ENCODE measurements at places on chromosomes 3 and 15.

- no peak for DNase-seq
Observed at GRCh38 chr3:150138824-150139223, 168.1 kb upstream of the PFN2 start.

DNA sequence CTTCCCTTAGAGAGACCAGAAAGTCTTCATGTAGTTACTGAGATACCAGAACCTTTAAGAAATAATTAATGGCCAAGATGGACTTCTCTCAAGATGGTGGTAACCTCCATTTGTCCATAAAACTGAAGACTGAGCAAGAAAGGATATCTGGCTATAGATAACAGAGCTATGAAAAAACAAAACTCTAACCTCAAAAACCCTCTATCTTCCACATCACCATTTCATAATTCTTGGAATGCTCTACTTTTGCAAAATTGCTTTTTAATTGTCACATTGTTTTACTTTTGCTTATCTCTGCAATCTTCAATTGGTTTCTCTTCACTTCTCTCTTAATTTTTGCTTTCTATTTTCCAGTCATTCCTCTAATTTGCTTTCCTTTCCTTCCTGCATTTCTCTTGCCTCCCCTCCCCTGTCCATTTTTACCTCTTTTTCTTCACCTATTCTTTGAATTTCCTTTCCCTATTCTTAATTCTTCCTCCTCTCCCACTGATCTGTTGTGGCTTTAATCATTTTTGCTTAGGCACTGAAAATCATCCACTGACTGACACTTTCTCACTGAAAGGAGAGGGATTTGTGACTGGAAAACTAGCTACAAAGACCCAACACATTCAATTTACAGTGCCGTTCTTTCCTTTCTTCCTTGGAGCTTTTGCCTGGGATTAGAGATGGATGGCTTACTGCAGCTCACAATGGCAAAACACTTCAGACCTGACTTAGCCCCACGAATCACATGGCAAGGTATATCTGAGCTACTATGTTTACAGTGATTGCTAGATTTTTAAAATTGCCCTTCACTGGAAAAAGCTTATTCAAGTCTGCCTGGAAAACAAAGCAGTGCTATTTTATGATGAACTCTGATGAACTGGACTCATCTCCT lies 242.8 kb downstream of the CHST2 start:
- peak; percentile 15 for DNase-seq

DNA sequence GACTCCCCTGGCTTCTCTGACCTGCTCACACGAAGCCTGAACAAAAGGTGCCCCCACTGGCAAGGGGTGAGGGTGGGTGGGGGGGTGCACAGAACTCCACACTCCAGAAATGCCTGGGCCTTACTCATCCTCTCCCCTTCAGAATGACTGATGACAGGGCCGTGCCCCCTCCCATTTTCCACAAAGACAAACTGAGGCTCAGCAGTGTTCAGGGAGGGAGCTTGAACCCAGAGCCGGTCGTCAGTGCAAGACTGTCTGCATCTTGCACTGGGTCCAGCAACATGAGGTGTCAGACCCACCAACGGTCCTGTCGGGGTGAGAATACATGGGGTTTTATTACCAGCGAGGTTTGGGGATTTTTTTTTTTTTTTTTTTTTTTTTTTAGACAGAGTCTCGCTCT lies 15.3 kb downstream of the IGDCC3 start:
- no peak for DNase-seq

- peak; percentile 63 for DNase-seq
Observed at GRCh38 chr15:101276501-101277037, 716 bp downstream of the SELENOS start.

GRCh38 chr3:43620831-43621655 lies 768 bp downstream of the ANO10 start:
- DNase-seq: peak; percentile 29

GRCh38 chr15:94600505-94600904 lies 369.1 kb downstream of the MCTP2 start:
- no peak for DNase-seq

DNA sequence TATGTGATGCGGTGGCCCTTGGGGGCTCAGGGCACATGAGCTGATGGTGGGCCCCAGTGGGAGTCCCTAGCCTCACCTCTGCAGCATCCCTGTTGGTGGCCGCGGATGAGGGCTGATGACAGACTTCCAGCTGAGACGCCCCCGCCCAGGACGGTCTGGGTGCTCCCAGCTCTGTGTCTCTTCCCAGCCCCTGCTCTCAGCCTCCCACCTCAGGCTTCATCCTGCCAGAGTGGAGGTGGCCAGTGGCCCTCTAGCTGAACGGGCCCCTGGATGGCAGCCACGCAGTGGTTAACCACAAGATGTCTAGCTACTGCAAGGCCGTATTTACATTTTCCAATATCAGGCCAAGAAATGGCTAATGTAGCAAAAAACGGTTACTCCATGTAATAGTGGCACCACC lies 205.3 kb upstream of the LINGO1 start:
- DNase-seq: peak; percentile 20

All from iris pigment epithelial cell (primary cell).